ENCODE measurements at places on chromosomes 2 and 18.

- DNase-seq: no peak
Measured at GRCh38 chr18:80147418-80148325, 38.6 kb downstream of the ADNP2 start.

DNA sequence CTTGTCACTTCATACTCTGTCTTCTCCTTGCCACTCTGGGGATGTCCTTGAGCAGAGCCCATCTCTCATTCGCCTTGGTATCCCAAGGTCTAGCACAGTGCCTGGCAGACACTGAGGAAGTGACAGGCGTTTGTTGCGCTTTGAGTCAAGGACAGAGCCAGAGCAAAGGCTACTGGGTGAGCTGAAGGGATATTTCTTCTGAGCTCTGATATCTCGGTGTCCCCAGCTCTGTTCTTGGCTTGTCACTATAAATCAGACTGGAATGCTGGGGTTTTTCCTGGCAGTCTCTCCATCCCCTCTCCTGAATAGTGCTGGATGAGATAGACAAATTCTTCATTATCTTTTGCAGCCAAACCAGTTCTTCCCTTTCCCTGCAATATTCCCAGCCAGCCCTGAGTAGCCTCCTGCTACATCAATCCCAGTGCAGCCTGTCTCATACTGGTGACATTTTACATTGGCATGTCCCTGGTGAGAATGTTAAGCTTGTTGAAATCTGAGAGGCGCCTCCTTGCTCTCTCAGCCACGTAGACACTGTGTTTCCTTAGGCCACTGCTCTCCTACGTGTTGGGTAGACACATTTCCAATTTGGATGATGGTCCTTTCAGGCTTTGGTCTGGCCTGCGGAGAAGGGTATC is 61.7 kb downstream of the CTIF start:
- DNase-seq: no peak

GRCh38 chr2:84830095-84830494 is 50.8 kb downstream of the TRABD2A start:
- DNase-seq: no peak

DNA sequence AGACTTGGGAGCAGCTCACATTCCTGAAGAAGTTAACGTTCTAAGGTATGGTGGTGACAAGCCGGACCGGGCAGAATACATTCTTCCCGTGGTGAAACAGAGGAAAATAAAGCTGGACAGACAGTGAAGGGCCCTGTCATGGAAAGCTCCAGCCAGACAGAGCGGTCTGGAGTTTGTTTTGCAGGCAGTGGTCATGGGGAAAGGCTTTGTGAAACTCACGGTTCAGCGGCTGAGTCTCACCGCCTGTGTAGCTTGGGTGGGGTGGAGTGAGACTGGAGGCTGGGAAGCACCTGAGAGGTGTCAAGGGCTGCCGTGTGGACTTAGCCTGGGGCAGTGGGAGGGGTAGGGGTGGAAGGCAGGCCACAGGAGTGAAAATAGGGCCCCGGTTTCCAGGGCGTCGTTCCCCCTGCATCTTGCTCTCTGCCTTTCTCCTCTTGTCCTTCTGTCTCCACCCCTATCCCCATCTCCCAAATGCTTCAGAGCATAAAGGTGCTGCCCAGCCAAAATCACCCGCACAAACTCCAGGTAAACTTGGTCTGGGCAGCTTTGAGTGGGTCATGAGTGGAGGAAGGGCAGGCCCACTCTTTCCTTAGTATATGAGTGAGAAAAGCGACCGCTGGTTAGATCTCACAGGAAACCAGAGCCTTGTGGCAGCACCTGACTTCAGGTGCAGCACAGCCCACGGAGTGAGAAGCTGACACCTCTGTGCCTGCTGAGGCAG is 11.4 kb upstream of the SLC20A1 start:
- DNase-seq: no peak

DNA sequence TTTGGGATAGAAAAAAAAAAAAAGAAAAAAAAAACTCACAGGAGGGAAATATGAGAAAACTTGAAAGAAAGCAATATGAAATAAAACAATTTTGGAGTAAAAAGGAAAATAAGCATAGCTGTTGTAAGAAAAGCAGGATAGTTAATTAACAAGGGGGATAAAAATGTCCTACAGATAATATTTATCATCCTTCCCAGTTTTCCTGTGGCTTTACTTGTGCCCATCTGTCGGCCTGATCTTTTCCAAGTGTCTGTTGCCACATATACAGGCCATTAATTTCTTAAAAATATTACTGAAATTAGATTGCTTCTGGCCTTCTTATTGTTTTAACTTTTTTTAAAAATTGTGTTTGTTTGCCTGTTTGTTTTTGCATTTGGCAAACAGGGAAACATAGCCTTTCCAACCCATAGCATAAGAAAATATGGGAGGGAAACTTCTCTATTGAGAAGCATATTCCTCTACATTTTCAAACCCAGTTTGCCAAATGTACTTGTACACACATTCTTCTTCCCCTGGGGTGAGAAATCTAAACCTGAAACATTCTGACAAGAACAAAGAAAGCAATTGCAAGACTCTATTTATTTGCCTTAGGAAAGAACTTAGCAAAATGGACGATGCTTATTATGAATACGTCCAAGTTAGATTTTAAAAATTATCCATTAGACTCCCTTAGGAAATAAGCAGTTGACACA is 272.3 kb downstream of the CDH20 start:
- DNase-seq: no peak

DNA sequence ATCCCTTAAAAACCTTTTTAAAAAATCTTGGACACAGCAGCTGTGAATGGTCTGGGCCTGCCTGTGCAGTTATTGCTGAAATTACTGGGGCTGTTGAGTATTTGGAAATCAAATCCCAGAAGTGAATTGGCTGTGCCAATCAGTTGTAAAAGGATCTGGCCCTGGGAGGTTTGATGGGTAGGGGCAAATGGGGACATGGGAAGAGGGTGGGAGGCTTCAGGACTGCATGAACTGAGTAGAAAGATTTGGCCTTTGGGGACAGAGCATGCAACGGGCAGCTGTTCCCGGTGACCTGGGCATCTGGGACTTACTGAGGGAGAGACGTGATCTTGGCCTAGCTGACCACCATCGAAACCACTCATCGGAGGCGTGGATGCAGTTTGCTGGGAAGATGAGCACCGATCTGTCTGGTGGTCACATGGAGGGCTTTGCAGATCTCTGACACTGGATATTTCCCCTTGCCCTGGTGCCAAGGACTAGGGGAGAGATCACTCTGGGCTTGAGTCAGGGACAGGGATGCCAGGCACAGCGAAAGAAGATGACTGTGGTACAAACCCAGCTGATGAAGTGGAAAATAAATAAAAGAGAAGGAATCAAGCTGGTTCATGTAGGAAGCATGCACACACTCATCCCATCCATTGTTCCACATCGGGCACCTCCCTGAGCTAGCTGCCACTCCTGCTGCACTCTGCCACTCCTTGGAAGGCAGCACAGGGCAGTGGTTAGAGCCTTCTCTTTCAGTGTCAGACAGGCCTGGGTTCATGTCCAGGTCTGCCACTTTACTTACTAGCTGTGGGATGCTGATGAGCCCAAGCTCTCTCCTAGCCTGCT is 58.4 kb downstream of the SEMA4F start:
- no peak for DNase-seq

DNA sequence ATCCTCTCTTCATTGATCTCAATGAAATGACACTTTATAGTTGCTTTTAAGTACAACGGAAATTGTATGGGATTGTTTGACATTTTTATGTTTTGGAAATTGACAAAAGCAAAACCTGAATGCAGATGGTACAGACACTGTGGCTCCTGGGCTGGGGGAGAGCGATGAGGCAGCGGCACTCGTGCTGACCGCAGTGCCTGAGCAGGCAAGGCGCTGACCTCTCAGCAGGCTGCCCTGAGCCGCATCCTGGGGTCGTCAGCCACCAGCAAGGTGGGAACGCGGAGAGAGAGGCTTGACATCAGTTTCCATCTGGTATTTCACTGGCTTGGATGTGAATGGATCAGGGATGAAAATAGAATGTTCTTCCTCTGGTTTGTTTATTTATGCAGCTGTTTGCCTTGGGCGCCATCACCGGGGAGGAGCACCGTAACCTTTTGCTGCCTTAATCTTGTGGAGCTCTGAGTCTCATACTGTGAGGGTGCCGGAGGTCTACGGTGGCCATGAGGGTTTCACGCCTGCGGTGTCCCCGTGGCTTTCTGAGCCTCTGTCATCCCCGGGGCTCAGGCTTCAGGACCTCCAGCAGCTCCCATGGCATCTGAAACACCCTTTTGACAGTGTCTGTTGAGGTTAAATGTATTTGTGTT is 94.8 kb upstream of the TPO start:
- no peak for DNase-seq

DNA sequence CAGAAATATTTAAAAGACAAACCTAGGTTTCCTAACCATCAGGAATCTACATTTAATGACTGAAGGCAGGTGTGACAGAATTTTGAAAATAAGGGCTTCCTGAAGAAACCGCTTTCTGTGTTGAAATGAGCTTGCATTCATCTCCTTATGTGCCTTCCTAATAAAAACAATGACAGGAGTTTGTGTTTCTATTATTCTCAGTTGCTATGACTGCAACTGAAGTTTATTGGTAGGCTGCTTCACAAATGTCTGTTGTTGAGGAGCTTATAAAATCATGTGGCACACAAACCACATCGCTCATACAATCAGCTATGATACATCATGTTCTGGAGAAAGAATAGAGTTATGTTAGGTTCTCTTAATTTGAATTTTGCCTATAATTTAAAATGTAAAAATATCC is 362.7 kb upstream of the SLC8A1 start:
- DNase-seq: no peak

DNA sequence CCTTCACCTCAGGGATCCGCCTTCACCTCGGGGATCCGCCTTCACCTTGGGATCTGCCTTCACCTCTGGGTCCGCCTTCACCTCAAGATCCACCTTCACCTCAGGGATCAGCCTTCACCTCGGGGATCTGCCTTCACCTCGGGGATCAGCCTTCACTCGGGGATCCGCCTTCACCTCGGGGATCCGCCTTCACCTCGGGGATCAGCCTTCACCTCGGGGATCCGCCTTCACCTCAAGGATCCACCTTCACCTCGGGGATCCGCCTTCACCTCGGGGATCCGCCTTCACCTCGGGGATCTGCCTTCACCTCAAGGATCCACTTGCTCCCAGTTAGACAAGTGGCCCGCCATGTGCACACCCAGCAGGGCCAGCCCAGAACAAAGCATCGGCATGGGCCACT is 7.3 kb downstream of the KIF1A start:
- DNase-seq: no peak

DNA sequence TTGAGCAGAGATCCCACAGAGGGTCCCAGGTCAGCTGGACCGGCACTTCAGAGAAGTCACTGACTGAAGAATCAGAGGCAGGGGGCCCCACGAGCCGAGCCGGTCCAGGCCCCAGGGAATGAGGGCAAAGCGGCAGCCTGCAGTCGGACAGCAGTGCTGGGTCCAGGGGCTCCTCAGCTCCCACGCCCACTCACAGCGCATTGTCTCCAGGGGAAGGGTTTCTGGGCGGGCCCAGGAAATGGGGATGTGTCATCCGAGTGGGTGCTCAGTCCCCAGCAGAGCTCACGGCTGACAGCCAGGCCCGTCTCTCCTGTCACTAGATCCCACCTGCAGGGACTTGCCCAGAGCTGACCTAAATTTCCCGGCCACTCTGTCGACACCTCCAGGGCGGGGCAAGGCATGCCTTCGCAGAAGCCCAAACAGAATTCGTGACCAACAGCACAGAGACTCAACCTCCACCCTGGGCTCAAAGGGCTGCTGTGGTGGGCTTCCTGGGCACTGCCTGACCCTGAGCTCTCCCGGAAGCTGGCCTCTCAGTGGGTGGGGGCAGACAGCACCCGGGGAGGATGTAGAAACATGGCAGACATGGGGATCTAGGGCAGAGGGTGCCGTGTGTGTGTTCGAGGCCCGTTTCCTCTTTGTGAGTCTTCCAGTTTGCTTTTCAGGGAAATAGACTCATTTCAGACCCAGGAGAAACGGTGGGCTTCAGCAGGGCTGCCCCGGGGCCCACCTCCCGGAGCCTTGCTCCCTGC is 42.1 kb upstream of the TAF1B start:
- no peak for DNase-seq

DNA sequence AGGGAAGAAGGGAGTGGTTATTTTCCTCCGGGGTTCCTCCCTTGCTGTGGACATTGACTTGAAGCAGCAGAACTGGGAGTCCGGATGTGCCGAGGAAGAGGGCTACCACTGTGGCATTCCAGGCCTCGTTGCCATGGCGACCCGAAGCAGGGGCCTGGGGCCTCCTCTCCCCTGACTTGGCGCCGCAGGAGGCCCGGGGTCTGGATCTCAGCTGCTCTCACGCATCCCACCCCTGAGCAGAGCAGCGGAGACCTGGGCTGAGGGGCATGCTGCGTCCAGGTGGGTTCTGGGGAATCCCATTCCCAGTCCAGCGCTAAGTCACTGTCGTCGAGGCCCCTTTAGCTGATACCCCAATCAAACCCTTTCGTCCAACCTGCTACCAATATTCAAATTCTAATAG is 100.2 kb downstream of the BCL11A start:
- no peak for DNase-seq

DNA sequence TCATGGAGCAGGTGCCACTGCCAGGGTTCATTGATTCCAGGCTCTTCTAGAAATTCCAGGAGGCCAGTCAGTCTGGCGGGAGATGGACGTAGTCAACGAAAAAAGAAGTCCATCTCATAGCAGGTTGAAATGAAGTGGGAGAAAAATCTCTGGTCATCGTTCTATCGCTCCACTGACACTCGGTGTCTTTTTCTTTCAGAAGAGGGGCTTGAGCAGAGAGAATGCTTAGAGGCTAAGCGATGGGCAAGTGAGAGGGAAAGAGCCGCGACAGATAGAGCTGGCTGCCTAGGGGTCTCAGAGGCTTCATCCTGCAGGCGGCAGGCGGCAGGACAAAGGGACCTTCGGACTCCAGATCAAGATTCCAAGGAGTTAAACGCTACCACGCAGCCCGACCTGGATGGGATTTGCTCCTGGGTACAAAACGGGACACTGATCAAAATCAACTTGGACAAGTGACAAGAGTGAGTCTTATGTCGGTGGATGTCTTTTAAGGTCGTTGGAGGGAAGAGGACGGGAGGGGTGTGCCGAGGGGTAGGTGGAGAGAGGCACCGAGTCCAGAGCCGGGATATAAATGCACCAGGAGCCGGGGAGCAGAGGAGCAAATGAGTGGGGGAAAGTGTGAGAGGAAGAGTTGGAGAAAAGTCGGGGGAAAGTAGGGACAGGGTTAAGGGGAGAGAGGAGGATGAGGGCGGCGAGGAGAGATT is 677 bp upstream of the TMEM178A start:
- no peak for DNase-seq

DNA sequence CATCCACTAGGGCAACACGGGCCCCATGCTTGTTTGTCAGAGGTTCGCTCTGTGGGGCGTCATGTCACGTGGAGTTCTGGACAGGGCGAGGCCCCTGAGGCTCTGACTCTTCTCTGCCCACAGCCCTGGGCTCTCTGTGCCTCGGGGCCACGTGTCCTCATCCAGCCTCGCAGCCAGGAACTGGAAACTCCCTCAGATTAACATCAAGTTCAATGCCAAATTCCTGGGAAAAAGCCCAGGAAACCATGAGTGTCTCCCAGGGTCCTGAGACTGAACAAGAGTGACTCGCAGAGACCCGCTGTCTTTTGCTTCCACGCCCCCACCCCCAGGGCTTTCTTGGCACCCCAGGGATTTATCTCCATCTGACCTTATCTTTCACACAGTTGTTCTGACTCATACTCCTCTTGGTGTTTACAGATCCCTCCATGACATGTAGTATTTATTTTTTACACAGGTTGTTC is 174.0 kb upstream of the PIEZO2 start:
- no peak for DNase-seq

All from SK-N-MC (cell line).